ENCODE measurements at places on chromosomes 2 and 18.

- DNase-seq: no peak
Observed at GRCh38 chr2:11377928-11378545, 33.6 kb upstream of the ROCK2 start.

GRCh38 chr2:15953147-15953630, 12.8 kb downstream of the MYCN start:
- DNase-seq: no peak

DNA sequence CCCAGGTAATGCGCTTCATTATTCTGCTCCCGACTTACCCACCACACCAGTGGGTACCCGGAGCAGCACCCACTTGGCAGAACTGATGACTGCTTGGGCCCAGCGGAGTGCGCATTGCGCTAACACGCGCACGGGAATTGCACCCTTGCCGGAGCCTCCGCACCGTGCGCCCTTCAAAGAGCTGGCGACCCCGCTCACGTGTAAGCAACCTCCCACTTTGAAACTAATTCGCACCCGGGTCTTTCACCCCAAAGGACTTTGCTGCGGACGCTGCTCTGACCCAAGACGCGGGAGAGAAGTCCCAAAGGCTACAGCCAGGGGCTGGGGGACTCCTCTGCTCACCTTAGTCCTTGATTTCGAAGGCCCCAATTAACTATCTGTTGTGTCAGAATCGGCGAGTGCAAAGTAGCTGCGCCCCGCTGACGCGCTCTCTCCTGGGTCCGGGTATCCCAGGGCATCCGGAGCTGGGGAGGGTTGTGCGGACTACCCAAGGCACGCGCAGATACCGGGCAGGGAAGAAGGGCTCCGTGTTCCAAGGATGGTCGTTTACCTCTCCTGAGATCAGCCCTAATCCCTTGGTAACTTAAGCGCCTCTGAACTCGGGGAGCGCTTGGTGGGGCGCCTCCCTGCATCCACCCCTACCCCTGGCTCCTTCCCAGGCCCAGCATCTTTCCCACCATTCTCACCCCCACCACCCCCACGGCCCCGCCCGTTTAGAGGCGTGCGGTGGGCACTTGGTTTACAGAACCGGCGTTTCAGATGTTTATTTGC, 13.1 kb upstream of the SATB2 start:
- DNase-seq: no peak

DNA sequence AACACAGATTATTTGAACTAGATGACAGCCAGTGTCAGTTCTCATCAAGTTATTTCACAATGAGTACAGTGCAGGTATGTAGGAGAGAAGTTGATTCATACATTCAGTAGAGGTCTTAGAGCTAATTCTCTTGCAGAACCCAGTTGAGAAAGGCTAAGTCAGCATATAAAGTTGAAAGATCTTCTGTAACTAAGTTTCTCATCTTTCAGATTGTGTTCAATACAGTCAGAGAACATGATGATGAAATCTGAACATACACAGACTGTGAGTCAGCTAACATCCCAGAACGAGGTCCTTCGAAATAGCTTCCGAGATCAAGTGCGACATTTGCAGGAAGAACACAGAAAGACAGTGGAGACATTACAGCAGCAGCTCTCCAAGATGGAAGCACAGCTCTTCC, 41.9 kb upstream of the LIMS1 start:
- DNase-seq: no peak

- no peak for DNase-seq
Observed at GRCh38 chr2:196555726-196556125, 83.8 kb upstream of the CCDC150 start.

DNA sequence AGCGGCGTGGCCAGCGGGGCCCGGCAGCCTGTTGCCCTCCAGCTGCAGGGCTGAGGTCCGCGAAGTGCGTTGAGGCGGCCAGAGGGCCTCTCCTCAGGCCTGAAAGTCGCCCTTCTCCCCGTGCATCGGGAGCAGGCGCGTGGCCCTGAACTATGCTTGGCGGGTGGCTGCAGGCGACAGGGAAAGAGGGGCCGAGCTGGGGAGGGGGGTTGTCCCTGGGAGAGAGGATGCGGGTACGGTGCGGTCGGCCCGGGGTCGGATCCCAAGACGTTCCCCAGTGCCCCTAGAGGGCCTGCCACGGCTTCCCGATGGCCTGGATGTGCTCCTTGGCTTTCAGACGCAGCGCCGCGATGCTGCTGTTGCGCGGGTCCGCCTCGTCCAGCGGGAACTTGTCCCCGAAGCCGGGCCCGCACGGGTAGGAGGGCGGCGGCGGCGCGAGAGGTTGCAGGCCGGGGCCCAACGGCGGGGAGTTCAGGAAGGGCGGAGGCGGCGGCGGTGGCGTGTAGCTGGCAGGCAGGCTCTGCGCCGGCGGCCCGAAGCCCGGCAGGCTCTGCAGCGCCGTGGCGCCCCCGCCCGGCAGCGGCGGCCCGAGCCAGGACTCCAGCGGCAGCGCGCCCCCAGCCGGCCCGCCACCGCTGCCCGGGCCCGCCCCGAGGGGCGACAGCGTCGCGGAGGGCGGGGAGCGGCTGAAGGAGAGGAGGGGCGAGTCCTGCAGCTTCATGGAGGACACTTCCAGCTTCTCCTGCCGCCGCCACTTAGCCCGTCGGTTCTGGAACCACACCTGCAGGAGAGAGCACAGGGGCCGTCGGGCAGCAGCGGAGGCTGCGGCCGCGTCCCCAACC, 4.3 kb downstream of the RAX start:
- no peak for DNase-seq

GRCh38 chr2:19819097-19820065, 82.4 kb downstream of the TTC32 start:
- no peak for DNase-seq

- no peak for DNase-seq
Observed at GRCh38 chr18:62500966-62501591, 21.7 kb upstream of the ZCCHC2 start.

GRCh38 chr2:42925742-42926433, 133.5 kb upstream of the HAAO start:
- no peak for DNase-seq

- no peak for DNase-seq
Observed at GRCh38 chr2:234137400-234138014, 87.0 kb downstream of the SPP2 start.

GRCh38 chr18:53944721-53945120, 279.7 kb downstream of the MBD2 start:
- DNase-seq: no peak

DNA sequence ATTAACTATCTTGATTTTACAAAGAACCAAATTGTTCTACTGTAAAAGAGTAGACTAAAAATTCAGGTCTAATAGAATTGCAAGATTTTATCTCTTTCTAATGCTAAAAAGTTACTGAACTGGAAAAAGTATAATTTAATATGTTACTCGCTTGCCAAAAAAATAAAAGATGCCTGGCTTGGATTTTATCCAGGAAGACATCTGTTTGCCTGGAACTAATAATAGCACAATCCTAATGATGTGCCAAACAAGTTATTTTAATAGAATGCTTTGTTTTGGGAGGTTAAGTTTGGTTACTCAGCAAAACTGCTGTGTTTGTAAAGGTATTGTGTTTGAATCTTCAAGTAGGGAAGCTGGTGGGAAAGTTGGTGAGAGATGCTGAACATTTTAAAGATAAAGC, 19.4 kb upstream of the ZSWIM2 start:
- no peak for DNase-seq

DNA sequence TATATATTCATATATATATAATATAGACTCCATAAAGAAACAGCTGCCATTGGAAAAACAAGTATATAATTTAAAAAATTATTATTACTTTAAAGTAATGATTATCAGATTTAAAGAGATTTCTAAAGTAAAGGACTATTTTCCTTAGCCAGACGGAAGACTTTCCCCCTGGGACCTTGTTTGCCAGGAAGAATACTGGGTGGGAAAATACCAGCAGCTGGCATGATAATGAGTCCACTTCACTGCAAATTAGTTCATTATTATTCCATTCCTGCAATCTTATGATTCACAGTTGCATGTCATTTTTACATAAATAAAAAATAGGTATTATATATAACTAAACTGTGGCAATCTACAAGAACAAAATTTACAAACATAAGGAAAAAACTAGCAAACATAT, 339.8 kb upstream of the CDH7 start:
- no peak for DNase-seq

DNA sequence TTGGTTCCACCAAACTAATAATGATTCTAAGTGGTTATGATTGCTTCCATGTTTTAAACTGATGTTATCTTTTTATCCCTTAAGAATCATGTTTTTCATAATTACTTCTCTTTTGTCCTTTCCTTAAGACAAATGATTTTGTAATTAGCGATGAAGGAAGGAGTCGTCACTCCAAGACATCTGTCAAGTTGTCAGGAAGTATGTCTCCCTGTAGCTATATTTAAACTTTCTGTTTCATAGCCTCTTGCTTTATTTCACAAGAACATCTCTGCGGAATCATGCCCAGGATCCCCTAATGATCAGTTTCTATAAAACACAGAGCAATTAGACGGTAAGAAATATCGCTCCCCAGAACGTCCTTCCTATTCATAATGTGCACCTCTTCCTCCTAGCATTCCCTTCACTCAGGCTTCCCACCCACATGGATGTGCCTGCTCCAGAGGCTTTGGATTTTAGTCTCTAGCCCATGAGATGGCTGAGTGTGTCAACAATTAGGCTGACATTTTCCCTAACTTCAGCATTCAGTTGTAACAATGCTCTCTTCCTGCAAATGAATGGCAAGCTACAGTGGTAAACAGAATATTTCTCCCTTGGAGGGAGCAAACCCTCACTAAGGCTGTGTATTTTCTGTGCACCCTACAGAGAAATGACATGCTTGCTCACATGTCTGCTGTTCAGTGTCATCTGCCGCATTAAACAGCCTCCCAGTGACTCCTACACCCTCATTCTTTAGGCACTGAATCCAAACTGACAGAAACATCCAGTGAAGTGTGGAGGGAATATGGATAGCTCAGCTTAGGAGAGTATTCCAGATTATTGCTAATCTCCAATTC, 879.6 kb upstream of the CELF4 start:
- DNase-seq: no peak

- no peak for DNase-seq
Observed at GRCh38 chr2:68921646-68922045, 31.0 kb downstream of the GKN2 start.

GRCh38 chr2:111117598-111118480, 2.9 kb upstream of the BCL2L11 start:
- no peak for DNase-seq

GRCh38 chr2:119491776-119492525, 32.3 kb downstream of the SCTR start:
- DNase-seq: no peak

DNA sequence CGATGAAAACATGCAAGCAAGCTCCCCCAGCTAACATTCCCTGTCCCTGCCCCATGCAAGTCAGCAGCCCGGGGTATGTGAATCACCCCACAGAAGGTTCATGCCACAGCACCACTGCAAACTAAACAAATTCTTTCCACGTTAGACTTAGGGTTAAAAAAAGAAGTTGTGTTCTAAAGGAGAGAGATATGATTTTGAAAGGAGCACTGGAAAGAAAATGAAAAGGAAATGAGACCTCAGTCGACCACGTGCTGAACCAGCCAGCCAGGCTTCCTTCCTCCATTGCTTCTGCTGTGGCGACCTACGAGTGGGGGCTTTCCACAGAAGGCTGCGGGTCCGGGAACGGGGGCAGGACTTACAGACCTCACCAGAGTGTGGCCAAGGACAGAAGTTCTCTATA, 52.0 kb downstream of the ARL4C start:
- DNase-seq: no peak

DNA sequence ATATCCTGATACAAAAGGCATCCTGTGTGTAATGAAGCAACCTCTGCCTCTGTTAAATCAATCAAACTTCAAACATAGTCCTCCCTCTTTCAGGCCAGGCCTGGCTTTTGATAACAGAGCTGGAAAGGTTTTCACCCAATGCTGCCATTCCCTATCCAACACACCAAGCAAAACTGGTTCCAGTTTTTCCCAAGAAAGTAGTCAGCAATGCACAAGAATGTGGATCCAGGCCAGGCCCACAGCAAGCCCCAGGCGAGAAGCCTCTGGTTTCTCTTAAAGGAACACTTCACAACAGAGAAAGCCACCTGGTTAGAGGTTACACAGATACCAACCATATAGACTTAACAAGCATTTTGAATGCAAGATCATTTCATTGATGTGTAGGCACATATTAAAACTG, 49.2 kb upstream of the CCDC150 start:
- no peak for DNase-seq

DNA sequence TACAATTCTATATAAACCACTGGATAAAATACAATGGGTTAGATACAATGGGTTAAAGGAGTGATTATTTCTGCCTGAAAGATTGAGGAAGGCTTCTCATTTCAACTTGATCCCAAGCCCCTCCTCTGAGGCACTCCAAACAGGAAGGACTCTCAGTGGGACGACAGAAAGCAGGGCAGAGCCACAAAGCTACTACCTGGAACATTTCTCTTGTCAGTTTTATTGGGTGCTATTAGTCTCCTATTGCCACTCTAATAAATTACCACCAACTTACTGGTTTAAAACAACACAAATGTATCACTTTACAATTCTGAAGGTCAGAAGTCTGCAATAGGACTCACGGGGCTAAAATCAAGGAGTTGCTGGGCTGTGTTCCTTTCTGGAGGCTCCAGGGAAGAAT, 146.7 kb downstream of the MREG start:
- no peak for DNase-seq

DNA sequence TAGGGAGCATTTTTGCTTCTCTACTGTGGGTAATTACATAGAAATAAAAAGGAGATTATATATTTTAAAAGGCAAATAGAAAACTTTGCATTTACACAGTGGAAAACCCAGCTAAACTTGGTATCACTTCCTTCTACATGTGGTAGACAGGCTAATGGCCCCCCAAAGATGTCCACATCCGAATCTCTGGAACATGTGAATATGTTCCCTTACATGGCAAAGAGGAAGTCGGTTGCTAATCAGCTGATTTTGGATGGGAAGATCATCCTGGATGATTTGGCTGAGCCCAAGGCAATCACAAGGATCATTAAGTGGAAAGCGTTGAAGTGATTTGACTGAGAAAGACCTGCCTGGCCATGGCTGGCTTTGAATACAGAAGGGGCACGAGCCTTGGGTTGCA, 26.2 kb downstream of the CREG2 start:
- DNase-seq: no peak

GRCh38 chr2:112728378-112729175, 7.8 kb downstream of the NT5DC4 start:
- no peak for DNase-seq

DNA sequence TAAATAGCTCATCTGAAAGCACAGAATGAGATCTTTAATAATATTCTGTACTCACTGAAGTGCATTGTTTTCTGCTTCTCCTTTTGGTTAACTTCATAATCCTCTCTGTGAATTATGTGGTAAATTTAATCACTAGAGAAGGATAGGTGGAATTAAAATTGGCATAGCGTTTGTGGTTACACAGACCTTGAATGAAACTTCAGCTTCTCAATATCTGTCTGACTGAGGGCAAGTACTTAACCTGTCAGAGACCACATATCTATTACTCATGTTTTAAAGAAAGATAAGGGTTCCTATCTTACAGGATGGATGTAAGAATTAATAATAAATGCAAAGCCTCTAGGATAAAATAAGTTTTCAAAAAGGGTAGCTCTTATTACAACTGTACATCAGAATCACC, 861.8 kb downstream of the TRIB2 start:
- no peak for DNase-seq

Data from NCI-H187 (cell line).